ENCODE measurements at places on chromosomes 6 and 20. TPM values are rescaled to one million over a fixed set of nuclear protein-coding genes. Genes with fewer than 3 reads are reported as not detected.

DNA sequence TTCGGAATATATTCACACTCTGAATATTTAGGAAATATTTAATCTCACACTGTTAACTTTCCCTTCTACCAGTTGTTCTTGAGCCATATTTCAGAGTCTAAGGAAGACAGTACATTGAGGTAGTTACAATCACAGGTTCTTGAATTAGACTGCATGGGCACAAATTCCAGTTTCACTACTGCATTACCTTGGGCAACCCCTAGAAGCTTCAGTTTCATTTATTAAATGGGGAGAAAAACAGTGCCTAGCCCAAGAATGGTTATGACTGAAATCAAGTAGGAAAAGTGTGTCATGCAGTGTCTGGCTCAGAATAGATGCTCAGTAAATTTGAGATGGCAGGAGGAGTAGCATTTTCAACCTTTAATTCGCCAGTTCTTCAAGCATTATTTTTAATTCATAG, 124.5 kb upstream of the SAMD5 start:
- no peak overlapping the region for H3K27ac ChIP-seq
- DNase-seq = no peak
- H3K36me3 ChIP-seq = peaks cover 7% of the 10 kb centered on the region
- H3K4me3 ChIP-seq = no peak overlapping the region

DNA sequence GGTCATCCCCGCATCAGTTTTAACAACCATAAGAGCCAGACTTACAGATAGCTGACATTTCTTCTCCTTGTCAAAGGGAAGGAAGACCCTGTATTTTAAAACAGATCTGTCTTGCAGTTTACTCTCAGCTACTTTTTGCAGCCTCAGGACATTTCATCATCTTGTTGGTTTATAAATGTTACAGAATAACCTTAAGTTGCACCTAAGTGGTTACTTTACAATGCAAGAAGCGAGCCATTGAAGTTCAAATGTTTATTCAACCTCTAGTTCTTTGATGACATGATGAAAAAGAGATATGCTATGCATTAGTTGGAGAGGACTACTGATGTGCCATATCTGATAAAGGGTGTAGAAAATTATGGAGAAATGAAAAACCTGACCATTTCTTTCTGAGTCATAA, 187.9 kb upstream of the COL21A1 start:
- H3K27ac ChIP-seq = no peak overlapping the region
- no peaks in the 10 kb centered on the region for H3K4me1 ChIP-seq
- no peaks in the 10 kb centered on the region for H3K36me3 ChIP-seq
- no peak overlapping the region for H3K4me3 ChIP-seq
- no peaks in the 10 kb centered on the region for H3K27me3 ChIP-seq

DNA sequence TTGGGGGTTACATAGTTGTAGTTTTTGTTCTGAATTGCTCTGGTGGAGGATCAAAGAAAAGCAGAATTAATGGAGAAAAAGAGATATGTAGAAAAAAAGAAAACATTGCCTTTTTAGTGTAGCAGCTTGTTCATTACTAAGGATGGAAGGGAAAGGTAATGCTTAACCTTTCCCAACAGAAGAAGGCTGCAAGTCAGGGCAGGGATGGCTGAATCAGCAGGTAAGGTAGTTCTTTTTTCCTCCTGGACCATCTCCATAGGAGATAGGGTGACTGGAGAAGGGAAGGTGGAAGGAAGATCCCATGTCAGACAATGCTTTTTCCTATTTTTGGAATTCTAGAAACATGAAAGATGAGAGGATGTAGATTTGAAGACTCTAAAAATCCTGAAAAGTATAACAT, 79.4 kb upstream of the SUPT3H start:
- no peak overlapping the region for H3K27ac ChIP-seq
- no peaks in the 10 kb centered on the region for H3K27me3 ChIP-seq
- no peaks in the 10 kb centered on the region for H3K36me3 ChIP-seq
- no peaks in the 10 kb centered on the region for H3K4me1 ChIP-seq

DNA sequence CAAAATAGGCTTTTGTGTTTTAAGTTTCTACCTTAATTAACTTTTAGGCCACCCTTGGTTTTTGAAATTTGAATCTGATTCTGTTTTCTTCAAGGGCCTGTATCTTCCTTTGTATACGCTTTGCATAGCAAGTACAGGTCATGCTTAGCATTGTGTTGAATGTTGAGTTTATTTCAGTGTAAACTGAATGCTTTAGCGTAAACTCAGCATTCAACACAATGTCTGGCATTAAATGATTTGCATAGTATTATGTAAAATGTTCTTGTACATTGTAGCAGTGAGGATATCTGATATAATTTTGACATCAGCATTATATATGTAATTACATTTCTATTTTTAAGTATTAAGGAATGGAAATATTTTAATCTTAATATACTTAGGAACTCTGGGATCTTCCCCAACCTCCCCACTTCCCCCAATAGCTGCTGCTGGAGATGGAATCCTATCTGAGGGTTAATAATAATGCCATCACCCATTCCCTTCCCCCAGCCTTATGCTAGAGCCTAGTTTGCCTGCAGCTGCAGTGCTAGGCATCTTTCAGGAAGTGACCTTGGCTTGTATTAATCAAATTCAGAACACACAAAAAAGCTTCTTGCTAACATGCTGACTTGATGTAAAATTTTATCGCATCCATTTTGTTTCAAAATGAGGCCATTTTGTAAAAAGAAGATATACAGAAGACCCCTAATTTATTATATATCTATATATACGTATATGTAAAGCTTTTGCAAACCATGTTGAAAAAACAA, 73.1 kb downstream of the NCOA3 start:
- H3K4me1 ChIP-seq = peaks cover 3% of the 10 kb centered on the region
- no peak for DNase-seq
- H3K4me3 ChIP-seq = no peak overlapping the region

The CDH26 gene
- total RNA-seq = 3.1 TPM
